Fibroblast of skin of right biceps (primary cell): ENCODE measurements at places on chromosomes 12 and 14.
A peak's percentile ranks its signal among the peaks of the same experiment; 100 is the strongest.

GRCh38 chr14:62696331-62696924 is 348.8 kb downstream of the KCNH5 start:
- DNase-seq = no peak

- peak; percentile 22 for DNase-seq
Observed at GRCh38 chr14:75806352-75806832, 145.3 kb downstream of the TTLL5 start.

DNA sequence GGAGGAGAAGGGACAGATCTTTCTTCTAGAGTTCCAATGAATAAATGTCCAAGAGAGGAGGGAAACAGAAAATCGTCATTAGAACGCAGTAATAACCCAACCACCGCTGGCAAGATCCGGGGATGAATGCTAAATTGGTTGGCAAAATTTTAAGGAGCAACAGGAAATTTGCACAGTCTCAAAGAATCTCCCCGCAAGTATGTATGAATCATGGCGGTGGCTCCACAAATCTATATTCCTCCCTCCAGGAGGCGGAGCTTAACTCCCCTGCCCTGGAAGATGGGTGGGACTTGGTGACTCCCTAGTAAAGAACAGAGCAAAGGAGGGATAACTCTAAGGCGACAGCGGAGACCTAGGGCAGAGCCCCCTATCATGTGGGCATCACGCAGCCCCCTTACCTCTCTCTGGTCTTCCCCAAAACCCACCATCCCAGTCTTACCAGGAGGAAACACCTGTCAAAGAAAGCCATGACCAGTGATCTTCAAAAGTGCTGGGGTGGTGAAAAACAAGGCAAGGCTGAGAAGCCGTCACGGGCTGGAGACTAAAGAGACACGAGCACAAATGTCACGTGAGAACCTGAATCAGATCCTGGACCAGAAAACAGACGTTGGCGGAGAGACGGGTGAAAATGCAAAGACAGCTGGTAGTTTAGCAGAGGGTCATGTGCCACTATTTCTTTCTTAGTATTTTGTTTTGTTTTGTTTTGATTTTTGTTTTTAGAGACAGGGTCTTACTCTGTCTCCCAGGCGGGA is 125.8 kb downstream of the NCOR2 start:
- DNase-seq = peak; percentile 97

DNA sequence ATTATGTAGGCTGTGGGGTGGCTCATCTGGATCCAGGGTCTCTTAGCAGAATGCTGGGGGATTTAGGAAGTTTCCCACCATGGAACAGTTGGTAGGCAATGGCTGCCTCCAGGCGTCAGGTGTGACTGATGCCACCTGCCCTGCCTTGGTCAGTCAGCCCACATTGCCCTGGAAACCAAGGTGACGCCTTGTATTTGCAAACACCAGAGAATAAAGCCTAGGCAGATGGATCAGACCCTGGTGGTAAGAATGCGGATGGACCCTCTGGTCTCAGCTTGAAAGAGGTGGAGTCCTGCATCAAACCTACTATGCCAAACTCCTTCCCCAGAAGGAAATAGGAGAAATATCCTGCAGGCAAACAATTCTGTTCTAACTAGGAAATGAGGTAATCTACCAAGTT is 38.2 kb downstream of the NCKAP5L start:
- DNase-seq = no peak

DNA sequence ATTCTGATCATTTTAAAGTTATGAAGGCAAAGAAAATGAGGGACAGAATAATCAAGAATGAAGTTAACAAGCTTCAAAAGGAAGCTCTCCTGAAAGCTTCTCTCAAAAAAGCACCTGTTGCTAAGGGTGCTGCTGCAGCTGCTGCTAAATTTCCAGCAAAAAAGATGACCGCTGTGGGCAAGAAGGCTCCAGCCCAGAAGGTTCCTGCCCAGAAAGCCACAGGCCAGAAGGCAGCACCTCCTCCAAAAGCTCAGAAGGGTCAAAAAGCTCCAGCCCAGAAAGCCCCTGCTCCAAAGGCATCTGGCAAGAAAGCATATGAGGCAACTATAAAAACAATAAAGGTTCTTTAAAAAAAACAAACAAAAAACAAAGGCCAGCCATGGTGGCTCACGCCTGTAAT is 52.7 kb upstream of the NR2C1 start:
- no peak for DNase-seq

DNA sequence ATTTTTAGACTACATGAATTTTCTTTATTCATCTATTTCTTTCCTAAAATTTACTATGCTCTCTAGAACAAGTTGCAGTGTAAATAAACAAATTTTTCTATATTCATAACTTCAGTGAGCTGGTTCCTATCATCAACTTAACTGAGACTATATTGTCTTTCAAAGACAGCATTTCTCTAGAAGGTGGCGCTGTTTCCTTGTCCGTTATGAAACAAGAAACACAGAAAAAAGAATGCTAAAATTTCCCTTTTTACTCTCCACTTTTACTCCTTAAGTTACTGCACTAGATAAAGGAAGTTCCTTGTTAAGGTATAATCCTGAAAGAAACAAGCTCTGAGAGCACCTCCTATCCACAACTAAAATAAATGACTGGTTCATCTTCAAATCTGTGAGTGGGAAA is 8.2 kb upstream of the CLEC2A start:
- no peak for DNase-seq

- no peak for DNase-seq
Observed at GRCh38 chr12:117202556-117202955, 12.3 kb upstream of the FBXO21 start.

GRCh38 chr12:120583478-120584030 is 2.4 kb upstream of the POP5 start:
- DNase-seq = peak; percentile 71

- no peak for DNase-seq
Observed at GRCh38 chr12:80135624-80136023, 36.3 kb downstream of the OTOGL start.

GRCh38 chr12:71792599-71792998 is 37.9 kb downstream of the RAB21 start:
- no peak for DNase-seq

GRCh38 chr12:6827982-6828780 is at the start of gene P3H3:
P3H3 (plus strand) TSS chr12:6828407; CDS start chr12:6828441, 34 bp downstream.
- peak; percentile 71 for DNase-seq

GRCh38 chr12:1131811-1132224 is 140.8 kb downstream of the ERC1 start:
- no peak for DNase-seq

DNA sequence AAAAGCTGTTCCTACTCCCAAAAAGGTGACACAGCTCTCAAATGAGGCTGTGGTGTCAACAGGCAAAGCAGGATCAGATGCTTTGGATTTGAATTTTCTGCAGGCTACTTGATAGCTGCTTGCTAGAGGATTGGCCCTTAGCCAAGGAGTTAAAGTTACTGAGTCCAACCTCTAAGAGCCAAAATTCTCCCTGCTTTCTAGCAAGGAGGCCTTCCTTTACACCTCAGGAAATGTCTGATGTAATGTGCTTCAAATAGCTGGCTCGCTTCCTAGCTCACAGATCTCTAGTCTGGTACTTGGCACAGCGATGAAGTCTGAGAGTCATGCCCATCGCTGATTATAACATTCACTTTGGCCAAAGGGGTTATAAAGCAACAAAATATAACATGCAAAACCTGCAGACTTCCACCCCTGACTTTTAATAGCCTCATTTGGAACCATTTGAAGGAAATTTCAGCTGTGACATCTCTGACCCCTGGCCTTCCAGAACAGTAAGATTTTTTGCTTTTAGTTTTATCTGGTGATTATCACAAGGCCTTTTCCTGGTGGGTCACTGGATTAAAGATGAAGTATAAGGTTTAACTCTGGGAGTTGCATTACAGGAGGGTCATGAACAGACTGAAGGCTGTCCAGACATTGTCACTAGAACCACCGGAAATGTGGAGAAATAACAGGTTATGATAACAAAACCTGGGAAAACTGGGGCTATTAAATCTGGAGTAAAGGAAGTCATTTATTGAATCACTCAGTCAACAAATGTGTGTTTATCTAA is 189.7 kb downstream of the EPS8 start:
- DNase-seq = peak; percentile 83

DNA sequence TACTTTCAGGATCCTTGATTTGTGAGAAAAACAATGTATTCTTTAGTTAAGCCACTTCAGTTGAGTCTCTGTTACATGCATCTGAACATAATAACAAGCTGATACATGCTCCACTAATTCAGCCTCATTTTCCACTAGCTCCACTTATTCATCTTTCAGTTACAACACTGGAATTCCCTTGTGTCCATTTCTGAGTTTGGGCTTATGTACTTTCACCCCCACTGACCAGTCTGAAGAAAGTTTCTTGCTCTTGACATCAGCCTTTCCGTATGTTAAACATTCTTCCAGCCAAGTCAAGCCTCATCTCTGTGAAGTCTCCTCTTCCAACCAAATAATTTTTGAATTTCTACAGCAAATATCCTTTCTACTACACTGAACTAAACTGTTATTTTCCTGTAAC is 592.5 kb upstream of the NOVA1 start:
- DNase-seq = peak; percentile 16

GRCh38 chr12:89238593-89238992 is 113.7 kb downstream of the DUSP6 start:
- DNase-seq = no peak

GRCh38 chr12:108218921-108219320 is 89.8 kb downstream of the WSCD2 start:
- DNase-seq = no peak

DNA sequence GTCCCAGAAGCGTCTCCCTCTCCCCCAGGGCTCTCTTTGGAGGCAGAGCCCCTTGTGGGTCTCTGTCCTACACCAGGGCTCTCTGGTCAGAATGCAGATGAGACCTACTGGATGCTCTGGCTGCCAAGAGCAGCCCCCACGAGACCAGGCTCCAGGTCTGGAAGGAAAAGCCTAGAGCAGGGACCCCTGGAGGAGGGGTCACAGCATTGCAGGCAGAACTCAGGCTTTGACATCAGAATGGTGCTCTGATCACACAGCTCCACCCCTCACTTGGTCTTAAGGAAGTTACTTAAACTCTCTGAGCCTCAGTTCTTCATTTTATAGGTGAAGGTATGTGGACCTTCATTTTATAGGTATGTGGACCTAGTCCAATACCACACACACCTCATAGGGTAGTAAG is 83.1 kb downstream of the ARL6IP4 start:
- peak; percentile 23 for DNase-seq

DNA sequence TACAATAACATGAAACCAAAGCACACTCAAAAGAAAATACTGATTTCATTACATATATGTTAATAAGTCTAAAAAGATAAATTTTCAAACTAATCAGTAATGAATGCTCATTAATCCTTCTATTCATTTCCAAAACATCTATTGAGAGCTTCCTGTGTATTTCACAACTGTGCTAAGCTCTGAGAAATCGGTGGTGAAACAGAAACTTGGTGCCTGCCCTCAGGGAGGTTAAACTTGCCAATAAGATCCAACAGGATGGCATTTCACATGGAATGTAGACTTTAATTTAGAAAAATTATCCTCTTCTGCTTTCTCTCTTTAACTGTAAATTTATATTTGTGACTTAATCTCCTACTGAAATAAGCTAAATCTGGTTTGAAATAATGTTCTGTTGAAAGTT is 70.9 kb upstream of the SLC38A4 start:
- no peak for DNase-seq

GRCh38 chr12:132341318-132342050 is 12.1 kb upstream of the GALNT9 start:
- DNase-seq = no peak

DNA sequence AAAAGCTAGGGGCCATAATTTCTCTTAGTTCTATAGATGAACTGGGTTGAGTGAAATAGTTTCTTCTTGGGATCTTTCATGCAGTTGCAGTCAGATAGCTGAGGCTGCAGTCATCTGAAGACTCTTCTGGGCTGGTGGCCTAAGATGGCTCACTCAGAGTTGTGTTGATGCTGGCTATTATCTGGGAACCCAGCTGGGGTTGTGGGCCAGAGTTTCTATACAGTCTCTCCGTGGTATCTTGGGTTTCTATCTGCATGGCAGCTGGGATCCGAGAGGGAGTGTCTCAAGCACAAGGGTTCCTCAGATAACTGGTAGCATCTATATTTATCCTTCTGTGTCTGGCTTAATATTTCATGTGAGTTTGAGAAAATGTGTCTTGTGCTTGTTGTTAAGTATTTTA is 21.1 kb downstream of the AVPR1A start:
- no peak for DNase-seq
